ENCODE measurements at places on chromosomes 1 and 21. TPM values are rescaled to one million over a fixed set of nuclear protein-coding genes. Genes with fewer than 3 reads are reported as not detected.

- H3K4me3 ChIP-seq, result peak overlapping the region; percentile 16
- no peaks in the 10 kb centered on the region for H3K36me3 ChIP-seq
- DNase-seq, result peak; percentile 96
- H3K27ac ChIP-seq, result peak overlapping the region; percentile 84
Observed at GRCh38 chr1:12477936-12478611, 139.9 kb downstream of the DHRS3 start.

- peaks cover 18% of the 10 kb centered on the region for H3K4me1 ChIP-seq
- no peaks in the 10 kb centered on the region for H3K27me3 ChIP-seq
- DNase-seq, result no peak
Observed at GRCh38 chr1:109615879-109616278, 3.5 kb downstream of the GNAT2 start.

- no peak overlapping the region for H3K27ac ChIP-seq
- DNase-seq, result no peak
- H3K4me3 ChIP-seq, result no peak overlapping the region
- H3K36me3 ChIP-seq, result no peaks in the 10 kb centered on the region
Observed at GRCh38 chr21:42199868-42200463, 19.0 kb upstream of the ABCG1 start.

GRCh38 chr1:202733251-202733650 lies 23.0 kb upstream of the SYT2 start:
- no peaks in the 10 kb centered on the region for H3K27me3 ChIP-seq
- H3K4me3 ChIP-seq, result no peak overlapping the region
- H3K4me1 ChIP-seq, result no peaks in the 10 kb centered on the region
- no peak overlapping the region for H3K27ac ChIP-seq

GRCh38 chr1:19010995-19011844 lies 54.7 kb upstream of the IFFO2 start:
- H3K36me3 ChIP-seq, result no peaks in the 10 kb centered on the region
- H3K27me3 ChIP-seq, result no peaks in the 10 kb centered on the region
- H3K27ac ChIP-seq, result peak overlapping the region; percentile 89
- 0 out of 2 replicates have a peak overlapping the region, but pooled peaks have one; percentile 8 for H3K4me3 ChIP-seq

GRCh38 chr1:45493116-45493697 lies 2.2 kb upstream of the TESK2 start:
- H3K4me1 ChIP-seq, result peaks cover 12% of the 10 kb centered on the region
- no peak overlapping the region for H3K27ac ChIP-seq
- H3K36me3 ChIP-seq, result no peaks in the 10 kb centered on the region
- H3K27me3 ChIP-seq, result no peaks in the 10 kb centered on the region

GRCh38 chr1:17816511-17816910 lies 61.4 kb downstream of the ACTL8 start:
- H3K4me1 ChIP-seq, result no peaks in the 10 kb centered on the region
- no peaks in the 10 kb centered on the region for H3K36me3 ChIP-seq
- H3K27me3 ChIP-seq, result peaks cover 8% of the 10 kb centered on the region
- no peak for DNase-seq

- no peaks in the 10 kb centered on the region for H3K27me3 ChIP-seq
- peaks cover 17% of the 10 kb centered on the region for H3K4me1 ChIP-seq
- H3K27ac ChIP-seq, result peak overlapping the region; percentile 30
- H3K4me3 ChIP-seq, result peak overlapping the region; percentile 29
Observed at GRCh38 chr1:45410850-45411509, 70.7 kb upstream of the MUTYH start.

- H3K36me3 ChIP-seq, result no peaks in the 10 kb centered on the region
- H3K27ac ChIP-seq, result no peak overlapping the region
- no peak overlapping the region for H3K4me3 ChIP-seq
Observed at GRCh38 chr1:54945393-54945936, 35.0 kb upstream of the TMEM61 start.

GRCh38 chr1:31199949-31200348 lies 39.7 kb downstream of the NKAIN1 start:
- no peaks in the 10 kb centered on the region for H3K27me3 ChIP-seq
- H3K36me3 ChIP-seq, result no peaks in the 10 kb centered on the region
- no peaks in the 10 kb centered on the region for H3K4me1 ChIP-seq
- no peak overlapping the region for H3K4me3 ChIP-seq
- H3K27ac ChIP-seq, result no peak overlapping the region
- no peak for DNase-seq

NEGR1 gene
- 0.05 TPM for total RNA-seq

MSH4 gene
- 1.7 TPM for total RNA-seq

POU2F1 gene
- total RNA-seq, result 24.5 TPM

PLA2G2F gene
- 0.12 TPM for total RNA-seq

MRPS15 gene
- total RNA-seq, result 98.7 TPM

AMY2A gene
- total RNA-seq, result 0.42 TPM

RHCE gene
- total RNA-seq, result 0.64 TPM

KLHDC8A gene
- 0.49 TPM for total RNA-seq

All from HCT116 (cell line).